Ovary (tissue), 10 donors: ENCODE measurements at places on chromosomes 12 and 14. TPM values are rescaled to one million over a fixed set of nuclear protein-coding genes. Genes with fewer than 3 reads are reported as not detected.

The VRTN gene
- not detected for total RNA-seq

The CD69 gene
- 1.4 TPM for total RNA-seq

The SDSL gene
- total RNA-seq, result 4.5 TPM

The CYP27B1 gene
- 1.0 TPM for total RNA-seq

The PRB2 gene
- not detected for total RNA-seq

The CCDC59 gene
- 41.0 TPM for total RNA-seq

DNA sequence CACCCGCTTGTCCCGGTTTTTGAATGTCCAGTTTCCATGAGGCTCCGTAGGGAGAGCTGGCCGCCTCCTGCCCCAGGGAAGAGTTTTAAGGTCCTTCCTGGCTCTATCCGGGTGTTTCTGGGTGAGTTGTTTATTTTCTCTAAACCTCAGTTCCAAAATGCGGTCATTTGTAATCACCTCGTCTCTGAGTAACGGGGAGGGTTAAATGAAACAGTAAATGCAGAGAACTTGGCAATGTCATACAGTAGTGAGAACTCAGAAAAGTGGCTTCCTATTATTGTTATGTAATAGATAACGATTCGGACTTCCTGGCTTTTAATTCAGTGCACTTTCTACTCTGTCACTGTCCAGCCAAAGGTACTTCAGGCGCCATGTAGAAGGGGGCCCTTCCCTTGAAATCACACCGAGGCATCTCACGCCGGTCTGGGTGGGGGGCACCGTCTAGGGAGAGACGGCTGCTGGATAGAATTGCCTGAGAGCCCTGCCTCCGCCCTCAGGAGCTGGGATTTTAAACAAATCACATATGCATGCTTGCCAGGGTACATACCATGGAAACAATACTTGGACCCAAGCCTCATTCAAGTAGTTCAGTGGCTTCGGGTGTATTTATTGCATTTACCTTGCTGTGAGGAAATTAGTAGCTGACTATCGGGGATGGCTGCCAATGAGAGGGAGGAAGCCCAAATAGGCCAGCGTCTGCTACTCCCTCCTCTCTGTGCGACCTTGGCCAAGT is 26.4 kb downstream of the NOS1 start:
- DNase-seq, result no peak

DNA sequence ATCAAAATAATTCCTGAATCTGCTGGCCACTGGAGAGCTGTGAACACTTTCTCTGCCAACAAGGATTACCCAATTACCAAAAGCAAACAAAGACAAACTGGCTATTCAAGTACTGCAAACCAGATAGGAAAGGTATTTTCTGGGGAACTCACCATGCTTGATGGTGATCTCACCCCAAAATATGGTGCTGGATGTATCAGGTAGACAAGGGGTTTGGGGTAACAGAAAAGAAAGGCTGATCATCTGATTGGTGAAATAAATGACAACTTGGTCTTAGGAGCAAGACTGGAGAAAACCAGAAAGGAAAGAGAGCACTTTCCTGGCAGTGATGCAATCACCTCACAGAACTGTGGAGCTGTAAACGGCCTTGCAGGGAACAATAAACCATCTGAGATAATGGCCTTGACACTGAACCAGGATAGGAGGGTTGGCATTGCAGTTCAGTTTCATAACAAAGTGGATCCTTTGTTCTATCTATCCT is 31.0 kb upstream of the NPFF start:
- DNase-seq, result no peak

- DNase-seq, result no peak
These were observed 140.8 kb downstream of the DAD1 start for GRCh38 chr14:22448035-22448904.

DNA sequence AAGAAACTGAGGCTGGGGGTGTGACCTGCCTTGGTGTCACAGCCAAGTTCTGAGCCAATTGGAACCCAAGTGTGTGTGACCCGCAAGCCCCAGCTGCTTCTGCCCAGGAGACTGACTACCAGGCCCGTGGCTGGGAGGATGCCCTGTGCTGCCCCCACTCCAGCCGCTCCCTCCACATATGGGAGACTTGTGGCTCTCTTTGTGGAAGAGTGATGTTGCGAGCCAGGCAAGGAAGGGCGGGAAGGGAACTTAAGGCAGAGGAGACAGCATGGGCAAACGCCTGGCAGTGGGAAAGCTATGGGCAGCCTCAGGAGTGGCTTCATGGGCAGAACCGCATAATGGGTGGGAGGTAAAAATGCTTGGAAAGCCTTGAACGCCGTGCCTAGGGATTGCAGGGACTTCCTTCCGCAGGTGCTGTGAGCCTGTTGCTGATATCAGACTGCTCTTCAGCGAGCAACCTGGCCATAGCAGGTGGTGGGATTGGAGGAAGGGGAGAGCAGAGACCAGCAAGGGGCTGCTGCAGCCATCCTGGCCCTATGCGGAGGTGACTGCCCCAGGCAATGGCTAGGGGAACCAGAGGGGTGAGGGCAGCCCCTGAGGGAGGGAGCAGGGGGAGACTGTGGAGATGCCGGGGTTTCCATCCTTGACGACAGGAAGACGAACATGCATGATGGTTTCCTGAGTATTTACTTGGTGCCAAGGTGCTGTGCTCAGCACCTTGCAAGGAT is 115.7 kb downstream of the LGMN start:
- no peak for DNase-seq

GRCh38 chr12:116313194-116313927 is 35.9 kb upstream of the MED13L start:
- no peak for DNase-seq

DNA sequence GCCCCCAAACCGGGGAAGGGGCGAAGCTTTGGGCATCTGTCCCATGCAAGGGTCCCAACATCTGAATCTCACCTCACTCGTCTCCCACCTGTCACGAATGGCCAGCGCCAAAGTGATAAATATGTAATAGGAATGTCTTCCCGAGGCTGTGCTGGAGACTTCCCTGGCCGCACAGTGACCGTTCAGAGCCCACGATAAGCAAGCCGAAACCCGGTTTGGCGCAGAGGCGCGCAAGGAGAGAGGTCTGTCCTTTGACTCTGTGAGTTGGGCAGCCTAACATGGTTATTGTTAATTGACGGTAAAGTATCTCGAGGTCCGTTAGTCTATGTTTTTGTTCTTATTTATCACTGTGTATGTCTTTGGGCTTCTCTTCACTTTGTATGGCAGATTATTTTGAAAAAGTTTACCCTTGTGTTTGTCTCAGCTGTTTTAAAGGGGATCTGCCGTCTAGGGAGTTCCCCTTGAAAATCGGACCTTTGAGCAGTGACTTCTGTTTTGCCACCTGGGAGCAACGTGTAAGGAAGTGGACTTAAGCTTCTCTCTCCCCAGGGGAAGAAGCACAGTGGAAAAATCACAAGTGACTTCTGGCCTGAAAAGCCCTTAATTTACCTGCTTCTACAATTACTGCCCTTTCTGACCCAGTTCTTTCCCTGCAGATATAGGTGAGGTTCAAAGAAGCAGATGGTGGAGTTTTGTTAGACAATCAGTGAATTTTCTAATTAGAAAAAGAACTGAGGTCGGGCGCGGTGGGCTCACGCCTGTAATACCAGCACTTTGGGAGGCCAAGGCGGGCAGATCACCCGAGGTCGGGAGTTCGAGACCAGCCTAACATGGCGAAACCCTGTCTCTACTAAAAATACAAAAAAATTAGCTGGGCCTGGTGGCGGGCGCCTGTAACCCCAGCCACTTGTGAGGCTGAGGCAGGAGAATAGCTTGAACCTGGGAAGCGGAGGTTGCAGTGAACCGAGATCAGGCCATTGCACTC is 1.1 kb upstream of the TM9SF1 start:
- no peak for DNase-seq

DNA sequence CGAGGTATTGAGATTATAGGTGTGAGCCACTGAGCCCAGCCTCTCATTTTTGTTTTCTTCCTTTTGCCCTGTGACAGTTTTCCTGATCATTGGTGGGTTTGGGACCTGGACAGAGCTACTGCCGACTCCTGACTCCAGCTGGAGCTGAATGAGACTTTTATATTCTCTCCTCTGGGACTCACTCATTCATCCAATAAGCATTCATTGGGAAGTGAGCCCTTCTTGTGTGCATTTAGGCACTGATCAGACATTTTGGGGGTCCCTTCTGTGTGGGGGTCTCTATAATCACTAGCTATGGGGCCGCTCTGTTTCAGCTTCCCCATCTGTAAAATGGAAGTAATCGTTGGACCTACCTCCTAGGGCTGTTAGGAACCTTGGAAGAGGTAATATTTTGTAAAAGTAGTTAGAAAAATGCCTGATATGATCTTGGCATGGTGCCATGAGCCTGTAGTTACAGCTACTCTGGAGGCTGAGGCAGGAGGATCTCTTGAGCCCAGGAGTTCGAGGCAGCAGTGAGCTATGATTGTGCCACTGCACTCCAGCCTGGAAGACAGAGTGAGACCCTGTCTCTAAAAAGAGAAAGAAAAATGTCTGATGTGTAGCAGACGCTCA is 7.2 kb downstream of the SH2B3 start:
- DNase-seq, result no peak
